ENCODE measurements at places on chromosomes 6 and 20.

DNA sequence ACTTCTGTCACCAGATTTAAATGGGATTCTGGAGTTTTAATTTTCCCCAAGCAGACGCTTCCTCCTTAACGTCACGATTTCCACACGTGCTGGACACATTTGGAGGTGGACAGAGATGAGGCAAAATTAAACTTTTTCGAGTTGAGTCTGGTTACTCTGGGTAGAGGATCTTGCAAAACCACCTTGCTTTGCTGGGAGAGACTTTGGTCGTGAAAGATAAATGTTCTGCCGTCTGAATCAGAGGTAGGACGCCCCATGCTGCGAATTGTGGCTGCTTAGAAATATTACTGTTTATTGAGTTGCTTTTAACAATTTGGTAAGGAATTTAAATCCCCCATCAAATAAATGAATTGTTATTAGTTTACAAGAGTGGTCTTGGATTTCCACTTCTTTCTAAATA, 46.8 kb downstream of the CTCFL start:
- no peak for DNase-seq

- DNase-seq = no peak
These were observed 178.5 kb downstream of the FRK start for GRCh38 chr6:115882174-115882573.

DNA sequence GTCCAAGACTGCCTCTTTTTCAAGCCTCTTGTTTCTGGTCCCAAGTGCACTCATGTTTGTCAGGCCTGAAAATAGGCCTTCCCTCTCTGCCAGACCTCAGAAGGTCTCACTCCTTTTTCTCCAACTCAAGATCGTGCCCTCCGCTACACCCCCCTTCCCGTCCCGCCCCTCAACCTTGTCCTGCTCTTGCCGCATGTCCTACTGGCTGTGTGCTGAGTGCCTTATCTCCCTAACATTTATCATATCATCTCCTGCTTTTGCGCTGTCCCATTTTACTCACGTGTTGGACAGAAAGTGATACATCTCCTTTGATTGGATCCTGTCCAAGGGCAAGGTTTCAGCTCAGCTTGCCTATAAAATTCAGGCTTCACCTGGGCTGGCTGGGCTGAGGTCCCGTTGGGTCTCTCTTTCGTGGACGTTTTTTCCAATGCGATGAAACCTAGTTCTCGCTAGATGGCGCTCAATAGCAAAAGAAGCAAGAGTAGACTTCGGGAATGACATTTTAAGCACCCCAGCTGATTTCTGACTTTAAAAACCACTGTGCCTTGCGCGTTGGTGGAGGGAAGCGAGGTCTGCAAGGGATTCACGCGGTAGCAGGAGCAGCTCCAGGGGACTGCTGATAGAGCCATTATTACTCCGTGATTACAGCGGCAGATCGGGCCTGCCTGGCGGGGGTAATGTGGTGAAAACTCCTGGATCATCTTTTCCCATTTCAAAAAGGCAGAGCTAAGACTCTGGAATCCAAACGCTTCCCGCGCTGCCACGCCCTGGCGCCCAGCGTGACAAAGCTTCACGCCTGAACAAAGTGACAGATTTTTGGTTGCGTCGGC, 137.6 kb downstream of the IMPG1 start:
- DNase-seq = peak; percentile 20

- DNase-seq = no peak
These were observed 81.5 kb upstream of the ISM1 start for GRCh38 chr20:13139459-13140150.

- no peak for DNase-seq
These were observed 211.8 kb upstream of the CITED2 start for GRCh38 chr6:139586273-139586672.

DNA sequence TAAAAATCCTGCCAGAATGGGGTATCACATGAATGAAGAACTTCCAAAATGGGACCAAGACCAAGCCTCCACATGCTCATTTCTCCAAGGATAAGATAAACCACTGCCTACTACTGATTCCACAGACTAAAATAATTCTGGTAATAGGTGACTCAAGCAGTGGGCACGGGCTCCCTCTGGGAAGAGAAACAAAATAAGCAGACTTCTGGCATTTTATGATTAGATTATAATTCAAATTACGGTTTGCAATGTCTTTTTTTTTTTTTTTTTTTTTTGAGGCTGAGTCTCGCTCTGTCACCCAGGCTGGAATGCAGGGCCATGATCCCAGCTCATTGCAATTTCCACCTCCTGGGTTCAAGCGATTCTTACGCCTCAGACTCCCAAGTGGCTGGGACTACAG, 16.0 kb downstream of the UQCC1 start:
- DNase-seq = no peak

- peak; percentile 68 for DNase-seq
These were observed 4.2 kb downstream of the PRSS16 start for GRCh38 chr6:27251606-27252251.

- DNase-seq = no peak
These were observed 25.0 kb upstream of the MTRF1L start for GRCh38 chr6:153027480-153027879.

- no peak for DNase-seq
These were observed 422.7 kb downstream of the NKAIN2 start for GRCh38 chr6:124226396-124226795.

DNA sequence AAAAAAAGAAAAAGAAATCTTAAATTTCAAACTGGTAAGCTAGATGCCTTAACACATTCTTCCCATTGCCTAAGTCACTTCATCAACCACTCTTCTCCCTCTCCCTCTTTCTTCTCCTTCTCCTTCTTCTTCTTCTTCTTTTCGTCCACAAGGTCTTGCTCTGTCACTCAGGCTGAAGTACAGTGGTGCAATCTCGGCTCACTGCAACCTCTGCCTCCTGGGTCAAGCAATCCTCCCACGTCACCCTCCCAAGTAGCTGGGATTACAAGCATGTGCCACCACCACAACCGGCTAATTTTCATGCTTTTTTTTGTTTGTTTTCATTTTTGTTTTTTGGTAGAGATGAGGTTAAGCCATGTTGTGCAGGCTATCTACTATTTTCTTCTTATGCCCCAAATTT, 60.2 kb downstream of the GPR63 start:
- DNase-seq = no peak

DNA sequence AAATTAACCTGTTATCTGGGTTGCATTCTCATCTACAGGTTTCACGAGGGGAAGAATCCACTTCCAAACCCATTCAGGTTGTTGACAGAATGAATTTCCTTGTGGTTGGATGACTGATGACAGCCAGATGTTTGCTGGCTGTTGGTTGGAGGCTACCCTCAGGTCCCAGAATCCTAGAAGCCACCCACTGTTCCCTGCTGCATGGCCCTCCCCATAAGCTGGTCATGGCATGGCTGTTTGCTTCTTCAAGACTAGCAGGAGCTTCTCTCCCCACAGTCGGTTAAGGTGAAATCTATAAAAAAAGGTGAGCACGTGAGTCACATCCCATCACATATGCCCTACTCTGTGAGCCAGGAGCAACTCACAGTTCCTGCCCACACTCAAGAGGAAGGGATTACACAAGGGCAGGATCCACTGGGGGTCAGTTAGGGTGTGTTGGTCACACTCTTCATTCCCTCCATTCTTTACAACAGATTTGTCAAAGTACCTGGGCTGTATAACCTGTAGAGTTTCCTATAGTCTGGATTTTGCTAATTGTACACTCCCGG, 19.5 kb upstream of the RPS10 start:
- DNase-seq = no peak

DNA sequence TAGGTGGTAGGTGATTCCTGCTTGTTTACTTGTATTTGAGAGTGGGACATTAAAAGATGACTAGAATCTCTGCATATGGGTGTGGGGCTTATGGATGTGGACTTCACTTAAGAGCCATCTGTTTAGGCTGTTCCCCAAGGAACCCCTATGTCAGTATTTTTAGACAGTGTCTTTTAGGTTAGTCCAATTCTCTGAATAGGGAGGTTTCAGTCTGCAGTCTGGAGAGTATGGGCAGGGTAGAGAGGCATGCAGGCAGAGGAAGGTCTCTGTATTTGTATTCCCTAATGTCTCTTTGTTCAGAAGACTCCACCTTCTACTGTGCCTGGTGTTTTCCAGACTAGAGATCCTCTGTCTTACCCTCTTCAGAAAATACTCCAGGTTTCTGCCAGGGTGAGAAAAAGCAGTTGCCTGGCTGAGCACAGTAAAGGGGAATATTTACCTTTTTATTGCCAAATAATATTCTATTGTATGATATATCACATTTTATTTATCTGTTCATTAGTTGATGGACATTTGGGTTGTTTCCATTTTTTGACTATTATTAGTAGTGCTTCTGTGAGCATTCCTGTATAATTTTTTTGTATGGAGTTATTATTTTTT, 19.1 kb downstream of the SLX4IP start:
- no peak for DNase-seq

DNA sequence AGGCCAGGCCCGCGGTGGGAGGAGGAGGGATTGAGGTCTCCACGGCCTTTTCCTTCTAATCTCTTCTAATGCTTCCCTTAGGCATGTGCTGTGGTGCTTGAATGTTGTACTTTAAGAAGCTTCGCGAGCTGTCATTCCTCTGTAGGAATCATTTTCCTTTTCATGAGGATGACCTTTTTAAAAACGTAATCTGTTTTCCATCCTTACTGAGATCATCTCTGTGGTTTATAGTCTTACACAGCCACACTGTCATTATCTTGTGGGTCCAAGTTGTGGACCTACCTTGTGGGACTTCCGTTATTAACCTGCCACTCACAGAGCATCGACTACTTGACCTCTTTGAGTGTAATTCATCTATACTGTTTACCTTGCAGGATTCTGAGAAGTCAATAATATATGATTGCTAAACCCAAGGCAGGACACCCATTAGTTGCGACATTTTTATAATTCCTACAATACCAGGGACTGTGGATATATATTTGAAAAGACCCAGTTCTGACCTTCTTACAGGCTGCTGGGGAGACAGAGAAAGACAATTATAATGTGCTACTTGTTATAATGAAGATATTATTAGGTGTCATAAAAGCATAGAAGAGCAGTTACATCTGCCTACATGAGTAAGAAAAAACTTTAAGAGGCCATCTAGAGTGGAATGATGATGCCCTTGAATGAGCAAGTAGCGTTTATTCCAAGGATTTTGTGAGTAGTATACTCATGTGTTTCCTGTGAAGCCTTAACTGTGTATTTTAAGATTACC, 842 bp downstream of the SLC25A27 start:
- DNase-seq = no peak

- no peak for DNase-seq
These were observed 11.4 kb upstream of the KCNQ2 start for GRCh38 chr20:63483834-63484233.

GRCh38 chr6:7282097-7282906, 30.7 kb downstream of the SSR1 start:
- no peak for DNase-seq

DNA sequence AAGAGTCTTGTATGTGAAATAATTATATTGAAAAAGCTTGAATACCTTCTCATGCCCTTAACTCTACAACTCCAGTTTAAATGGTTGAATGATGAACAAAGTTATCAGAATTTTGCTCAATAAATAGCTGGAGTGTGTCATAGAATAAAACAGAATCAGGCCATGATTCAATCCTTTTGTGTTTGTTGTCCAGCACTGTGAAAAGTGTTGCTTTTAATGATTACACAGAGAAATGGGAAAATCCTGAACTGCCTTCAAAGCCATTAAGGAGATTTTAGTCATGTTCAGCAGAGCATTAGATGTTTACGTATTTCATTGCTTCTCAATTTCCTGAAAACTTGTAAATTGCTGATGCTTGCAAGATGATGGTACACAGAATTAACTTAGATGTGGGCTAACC, 262.9 kb upstream of the BTBD3 start:
- no peak for DNase-seq

DNA sequence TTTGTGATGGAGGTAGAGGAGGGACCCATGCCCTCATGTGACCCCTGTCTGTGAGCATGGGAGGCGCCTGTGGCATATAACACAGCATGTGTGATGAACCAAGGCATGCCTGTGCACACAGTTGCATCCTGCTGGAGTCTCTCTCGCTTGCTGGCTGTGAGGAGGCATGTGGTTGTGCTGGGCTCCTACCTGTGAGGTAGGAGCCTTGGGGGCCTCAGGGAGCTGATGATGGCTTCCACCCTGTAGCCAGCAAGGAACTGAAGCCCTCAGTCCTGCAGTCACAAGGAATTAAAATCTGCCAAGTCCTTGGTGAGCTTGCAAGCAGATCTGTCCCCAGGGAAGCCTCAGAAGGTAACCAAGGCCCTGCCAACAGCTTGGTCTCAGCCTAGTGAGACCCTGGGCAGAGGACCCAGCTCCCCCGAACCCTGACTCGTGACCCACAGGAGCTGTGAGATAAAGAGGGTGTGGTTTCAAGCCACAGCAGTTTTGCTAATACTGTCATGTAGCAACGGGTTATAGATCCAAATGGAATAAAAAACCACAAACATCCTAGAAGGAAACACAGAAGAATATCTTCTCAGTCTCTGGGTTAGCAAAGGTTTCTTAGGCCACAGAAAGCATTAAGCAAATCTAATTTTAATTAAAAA, 145.7 kb downstream of the WDR27 start:
- DNase-seq = no peak

- DNase-seq = no peak
These were observed 606.6 kb downstream of the MAFB start for GRCh38 chr20:40082436-40082835.

DNA sequence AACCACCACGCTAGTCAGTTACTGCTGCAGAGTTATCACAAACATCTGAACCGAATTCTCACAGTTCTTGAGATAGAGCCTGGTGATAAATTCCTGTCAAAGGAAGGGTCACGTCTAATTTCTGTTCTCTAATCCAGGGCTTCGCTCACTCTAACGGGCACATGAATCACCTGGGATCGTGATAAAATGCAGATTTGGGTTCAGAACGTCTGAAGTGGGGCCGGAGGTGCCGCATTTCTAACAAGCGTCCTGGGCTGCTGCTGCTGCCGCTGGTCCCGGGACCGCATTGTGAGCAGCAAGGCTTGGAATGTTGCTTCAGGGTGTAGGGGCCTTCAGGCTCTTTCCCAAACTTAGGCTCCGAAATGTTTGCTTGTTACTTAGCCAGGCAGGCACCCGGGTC, 264.1 kb downstream of the CDC5L start:
- no peak for DNase-seq

GRCh38 chr6:96913621-96914020, 10.9 kb upstream of the KLHL32 start:
- DNase-seq = no peak

GRCh38 chr6:42961020-42961470, 491 bp downstream of the GNMT start:
- DNase-seq = no peak

DNA sequence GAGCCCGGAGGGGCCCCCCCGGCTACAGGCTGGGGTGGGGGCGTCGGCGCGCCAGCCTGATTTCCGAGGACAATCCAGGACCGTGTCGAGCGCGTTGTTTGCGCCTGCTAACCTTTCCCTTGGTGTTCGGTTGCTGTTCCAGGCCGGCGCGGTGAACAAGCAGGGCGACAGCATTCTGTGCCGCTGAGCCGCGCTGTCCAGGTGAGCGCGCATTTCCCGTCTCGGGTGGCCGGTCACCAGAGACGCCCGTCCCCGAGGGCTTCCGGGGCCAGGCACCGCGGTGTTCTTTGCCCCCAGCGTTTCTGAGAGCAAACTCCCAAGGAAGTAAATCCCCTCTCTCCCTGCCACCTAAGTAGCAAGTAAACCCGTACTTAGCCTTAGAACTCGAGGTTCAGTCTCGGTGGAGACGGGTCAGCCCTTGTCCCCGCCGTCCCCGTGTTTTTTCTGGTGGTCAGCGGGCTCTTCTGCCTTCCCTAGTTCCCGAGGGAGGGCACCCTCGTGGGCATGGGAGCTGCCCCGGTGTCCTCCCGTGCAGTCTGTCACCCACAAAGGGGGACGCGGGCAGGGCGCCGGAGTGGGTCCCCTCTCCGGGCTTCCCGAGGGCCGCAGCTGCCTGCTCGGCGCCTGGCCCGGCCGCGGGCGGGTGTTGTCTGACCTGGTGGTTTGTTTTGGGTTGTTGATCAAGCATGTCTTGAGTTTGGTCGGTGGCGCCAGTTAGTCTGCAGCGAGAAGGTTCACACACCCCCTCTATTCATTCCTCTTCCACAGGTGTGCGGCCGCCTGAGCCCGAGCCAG, 1.5 kb downstream of the ID4 start:
- DNase-seq = no peak
